Common myeloid progenitor, CD34-positive (primary cell): ENCODE measurements at places on chromosomes 12 and 14.
A peak's percentile ranks its signal among the peaks of the same experiment; 100 is the strongest.

- no peak for DNase-seq
Measured at GRCh38 chr12:91889059-91889458, 256.6 kb downstream of the BTG1 start.

DNA sequence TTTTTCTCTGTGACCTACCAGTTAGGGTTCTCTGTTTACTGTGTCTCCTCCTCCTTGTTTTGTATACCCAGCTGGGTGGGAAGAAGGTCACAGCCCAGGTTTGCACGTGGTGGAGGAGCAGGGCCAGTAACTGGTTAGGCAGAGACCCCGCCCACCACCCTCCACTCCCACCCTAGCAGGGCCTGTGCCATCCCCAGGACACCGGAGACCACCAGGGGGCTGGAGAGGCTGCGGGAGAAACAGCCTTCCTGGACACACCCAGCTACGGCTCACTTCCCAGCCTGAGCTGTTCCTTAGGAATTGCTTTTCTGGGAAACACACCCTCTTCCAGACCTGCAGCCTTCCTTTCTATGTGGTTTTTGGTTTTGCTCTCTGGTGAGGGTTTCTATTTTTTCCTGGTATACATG, 21.1 kb downstream of the BDKRB2 start:
- DNase-seq: no peak

DNA sequence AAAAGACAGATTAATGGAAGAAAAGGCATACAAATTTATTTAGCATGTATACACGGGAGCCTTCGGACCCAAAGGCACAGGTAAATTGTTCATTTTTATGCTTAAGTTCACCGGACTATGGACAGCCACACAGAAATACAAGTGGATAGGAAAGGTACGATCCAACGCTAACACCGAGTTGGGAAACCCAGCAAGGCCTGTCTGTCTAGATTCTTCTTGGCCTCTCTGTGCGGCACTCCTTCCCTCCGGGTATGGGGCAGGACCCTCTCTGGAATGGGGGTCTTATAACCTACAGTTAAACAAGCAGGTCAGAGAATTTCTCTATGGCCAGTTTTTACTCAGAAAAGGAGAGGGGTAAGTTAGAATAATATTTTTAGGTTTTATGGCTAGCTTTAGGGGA, 23.4 kb upstream of the ZDHHC17 start:
- DNase-seq: no peak

- DNase-seq: no peak
Measured at GRCh38 chr12:125794401-125794800, 729.2 kb downstream of the AACS start.

- peak; percentile 87 for DNase-seq
Measured at GRCh38 chr12:106760184-106760531, 14.3 kb upstream of the RIC8B start.

DNA sequence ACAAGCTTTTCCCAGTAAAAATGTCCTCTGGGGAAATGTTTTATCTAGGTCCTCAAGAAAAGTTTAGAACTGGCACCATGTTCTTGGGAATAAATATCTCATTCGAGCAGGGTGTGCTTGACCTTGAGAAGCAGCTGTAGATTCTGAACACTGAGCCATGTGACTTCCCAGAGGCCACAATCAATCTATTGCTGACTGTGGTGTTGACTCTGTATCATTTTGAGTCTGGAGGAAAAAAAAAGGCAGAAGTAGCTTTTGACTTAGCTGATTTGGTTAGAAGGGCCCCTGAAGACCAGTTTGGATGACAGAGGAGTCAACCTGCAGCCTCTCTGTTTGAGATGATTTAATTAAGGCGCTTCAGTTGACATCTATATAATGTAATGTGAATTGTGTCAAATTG, 592.4 kb upstream of the SEL1L start:
- DNase-seq: no peak

DNA sequence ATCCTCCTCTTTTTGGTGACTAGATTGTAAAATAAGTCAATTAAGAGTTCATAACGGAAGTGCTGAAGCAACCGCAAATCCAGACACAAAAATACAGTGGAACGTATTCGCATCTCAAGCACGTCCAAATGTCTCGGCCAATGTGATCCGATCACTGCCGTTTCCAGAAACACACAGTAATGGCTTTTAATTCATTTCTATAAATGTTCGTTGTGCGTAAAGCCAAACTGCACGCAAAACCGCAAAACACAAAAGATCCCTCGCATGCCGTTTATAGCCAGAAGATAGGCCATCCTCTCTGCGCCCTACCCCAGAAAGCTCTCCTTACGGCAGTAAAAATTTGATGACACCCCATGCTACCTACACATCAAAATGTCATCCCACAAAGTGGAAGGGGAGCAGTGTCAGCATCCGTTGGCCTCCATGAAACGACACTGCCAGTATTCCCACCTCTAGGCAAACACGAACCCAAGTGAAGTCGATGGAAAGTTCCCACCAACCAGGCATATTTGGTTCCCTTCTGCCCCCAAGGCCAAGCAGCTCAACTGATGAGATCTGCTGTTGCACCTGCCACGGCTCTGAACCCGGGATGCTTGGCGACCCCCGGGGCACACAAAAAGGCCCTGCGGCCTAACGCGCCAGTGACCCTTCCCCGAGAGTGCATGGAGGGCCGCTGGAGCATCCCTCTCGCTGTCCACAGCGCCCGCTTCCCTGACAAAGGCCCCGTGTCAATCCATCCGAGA, 1.4 kb downstream of the HECTD4 start:
- no peak for DNase-seq

DNA sequence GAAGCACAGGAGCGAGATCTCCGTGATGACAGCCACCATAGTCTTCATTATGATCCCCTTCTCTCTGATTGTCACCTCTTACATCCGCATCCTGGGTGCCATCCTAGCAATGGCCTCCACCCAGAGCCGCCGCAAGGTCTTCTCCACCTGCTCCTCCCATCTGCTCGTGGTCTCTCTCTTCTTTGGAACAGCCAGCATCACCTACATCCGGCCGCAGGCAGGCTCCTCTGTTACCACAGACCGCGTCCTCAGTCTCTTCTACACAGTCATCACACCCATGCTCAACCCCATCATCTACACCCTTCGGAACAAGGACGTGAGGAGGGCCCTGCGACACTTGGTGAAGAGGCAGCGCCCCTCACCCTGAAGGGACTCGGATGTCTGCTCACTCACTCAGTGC, 775 bp downstream of the OR10P1 start:
- DNase-seq: no peak

- no peak for DNase-seq
Measured at GRCh38 chr12:2376908-2377657, 324.3 kb downstream of the CACNA1C start.

- DNase-seq: no peak
Measured at GRCh38 chr12:71014180-71014785, 93.7 kb upstream of the PTPRR start.

GRCh38 chr14:21796916-21797315, 123.3 kb upstream of the OR4E1 start:
- DNase-seq: peak; percentile 20
